Activated gamma-delta T cell treated with Interleukin-2 at 50 U/mL for 16 hours (primary cell): ENCODE measurements at places on chromosomes 3 and 15.

DNA sequence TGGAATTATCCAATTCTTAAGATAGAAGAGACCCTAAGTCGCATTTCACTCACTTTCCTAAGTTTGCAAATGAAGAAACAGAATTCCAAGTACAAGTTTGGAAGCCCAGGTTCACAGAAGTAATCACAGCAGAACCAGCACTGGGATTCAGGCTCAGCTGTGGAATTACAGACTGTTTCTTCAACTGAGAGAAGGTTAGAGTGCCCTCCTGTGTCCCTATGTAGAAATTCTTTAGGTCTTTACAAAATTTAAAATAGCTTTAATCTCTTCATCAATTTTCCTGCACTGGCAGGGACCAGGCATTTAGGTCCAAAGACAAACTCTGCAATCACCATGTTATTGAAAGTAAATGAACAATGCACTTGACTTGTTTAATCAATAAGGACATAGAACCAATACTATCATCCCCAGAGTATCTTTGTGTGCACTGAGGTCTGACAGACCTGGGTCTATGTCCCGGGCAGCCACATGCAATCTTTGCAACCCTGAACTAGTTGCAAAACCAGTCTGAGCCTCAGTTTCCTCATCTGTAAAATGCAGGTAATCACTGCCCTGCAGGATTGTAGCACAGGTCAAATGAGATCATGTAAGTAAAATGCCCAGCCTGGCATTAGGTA lies 96.3 kb upstream of the ZBED2 start:
- DNase-seq = no peak

DNA sequence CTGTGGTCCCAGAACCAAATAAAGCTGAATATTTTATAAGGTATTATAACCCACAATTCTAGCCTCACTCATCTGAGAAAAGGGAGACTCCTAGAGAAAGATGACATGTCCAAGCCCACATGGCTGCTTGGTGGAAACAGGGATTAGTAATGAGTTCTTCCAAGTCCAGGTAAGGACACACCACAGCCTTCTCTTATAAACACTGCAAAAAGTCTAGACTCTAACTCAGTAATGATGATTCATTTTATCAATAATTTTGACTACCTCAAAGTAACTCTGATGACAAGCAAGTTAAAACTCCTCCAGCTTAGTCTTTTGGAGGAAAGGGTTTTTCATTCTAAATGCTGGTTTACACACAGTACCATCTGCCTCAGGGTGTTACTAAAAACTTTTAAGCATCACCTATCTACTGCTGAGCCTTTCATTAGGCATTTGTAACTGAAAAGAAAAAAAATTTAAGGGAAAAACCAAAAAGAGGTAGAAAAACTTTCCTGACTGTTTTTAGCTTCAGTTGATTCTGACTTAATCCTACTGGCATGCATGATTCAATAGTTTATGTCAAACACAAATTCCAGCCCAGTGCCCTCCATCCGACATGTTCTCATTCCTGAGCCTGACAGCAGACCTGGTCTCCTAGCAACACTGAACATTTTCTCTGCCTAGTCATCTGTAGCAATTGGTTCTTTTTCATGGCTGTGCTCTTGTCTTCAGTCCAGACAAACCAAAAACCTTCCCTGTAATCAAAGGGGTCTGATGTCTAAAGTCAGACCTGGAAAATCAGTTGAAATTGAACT lies 43.9 kb downstream of the P3H2 start:
- DNase-seq = no peak

GRCh38 chr3:129261894-129262293 lies 12.5 kb downstream of the COPG1 start:
- DNase-seq = no peak

DNA sequence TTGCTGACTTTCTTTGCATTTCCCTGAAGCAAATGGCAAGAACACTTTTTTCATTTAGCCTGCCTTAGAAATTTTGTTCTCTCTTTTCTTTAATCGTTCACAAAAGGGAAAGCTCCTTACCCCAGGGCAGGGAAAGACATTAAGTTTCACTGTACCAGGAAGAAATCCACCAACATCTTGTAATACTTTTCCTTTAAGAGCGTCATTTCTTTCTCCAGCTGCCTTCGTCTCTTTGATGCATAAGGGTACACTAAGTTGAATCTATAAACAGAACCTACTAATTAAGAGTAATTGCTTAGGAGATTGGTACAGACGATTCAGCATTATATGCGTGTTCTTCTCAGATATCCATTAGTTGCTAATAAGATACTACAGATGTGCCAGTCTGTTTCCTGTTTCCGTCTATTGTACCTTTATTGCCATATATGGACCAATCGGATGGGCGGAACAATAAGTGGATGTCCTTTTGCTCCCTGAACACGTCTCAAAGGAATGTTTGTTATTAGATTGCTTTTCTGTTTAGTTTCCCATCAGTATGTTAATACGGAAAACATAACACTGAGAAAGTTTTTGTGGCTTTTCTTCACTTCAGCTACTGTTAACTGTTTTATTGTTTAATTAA lies 276.7 kb upstream of the RARB start:
- no peak for DNase-seq

DNA sequence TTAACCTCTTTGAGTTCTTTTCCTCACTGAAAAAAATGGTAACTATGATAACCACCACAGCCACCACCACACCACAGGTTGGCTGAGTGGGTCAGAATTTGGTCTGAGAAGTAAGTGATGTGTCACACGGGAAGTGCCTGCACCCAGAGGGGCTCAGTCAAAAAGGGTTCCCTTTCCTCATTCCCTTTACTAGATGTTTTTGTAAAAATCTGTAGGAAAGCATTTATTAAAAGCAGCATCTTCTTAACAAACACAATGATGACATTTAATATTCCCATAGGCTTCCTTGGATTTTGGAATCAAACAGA lies 23.2 kb downstream of the CFAP92 start:
- no peak for DNase-seq

DNA sequence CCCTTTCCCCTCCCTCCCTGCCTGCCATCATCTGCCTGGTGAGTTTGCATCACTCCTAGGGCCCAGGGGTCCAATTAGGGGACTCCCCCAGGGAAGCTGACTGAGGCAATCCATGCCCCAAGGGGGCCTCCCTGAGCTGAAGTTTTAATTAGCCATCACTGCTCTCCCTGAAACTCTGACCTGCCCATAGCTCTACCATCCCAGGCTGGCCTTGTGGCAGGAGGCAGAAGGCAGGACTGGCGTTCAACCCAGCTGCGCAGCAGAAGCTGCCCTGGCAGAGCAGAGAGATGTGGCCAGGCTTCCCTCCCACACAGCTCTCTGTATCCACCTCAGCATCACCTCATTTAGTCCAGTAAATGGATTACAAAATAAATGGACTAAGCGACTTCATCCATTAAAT lies 7.7 kb upstream of the C15orf39 start:
- DNase-seq = no peak

DNA sequence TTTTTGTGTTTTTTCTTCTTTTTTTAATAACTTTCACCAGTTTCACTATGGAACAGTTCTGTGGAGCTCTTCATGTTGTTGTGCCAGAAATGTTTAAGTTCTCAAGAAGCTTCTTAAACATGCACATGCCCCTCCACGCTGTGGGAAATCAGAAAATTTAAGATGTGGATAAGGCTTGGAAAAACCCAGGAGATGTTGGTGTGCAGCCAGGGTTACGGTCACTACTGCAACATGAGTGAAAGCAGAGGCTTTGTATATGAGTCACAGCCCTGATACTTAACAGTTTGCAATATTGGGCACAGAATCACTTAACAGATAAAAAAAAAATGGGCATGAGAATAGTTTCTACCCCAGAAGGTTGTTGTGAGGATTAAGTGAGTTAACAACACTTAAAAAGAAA lies 399.9 kb downstream of the LRTM1 start:
- no peak for DNase-seq

- DNase-seq = no peak
Measured at GRCh38 chr3:33704891-33705290, 13.2 kb downstream of the CLASP2 start.

DNA sequence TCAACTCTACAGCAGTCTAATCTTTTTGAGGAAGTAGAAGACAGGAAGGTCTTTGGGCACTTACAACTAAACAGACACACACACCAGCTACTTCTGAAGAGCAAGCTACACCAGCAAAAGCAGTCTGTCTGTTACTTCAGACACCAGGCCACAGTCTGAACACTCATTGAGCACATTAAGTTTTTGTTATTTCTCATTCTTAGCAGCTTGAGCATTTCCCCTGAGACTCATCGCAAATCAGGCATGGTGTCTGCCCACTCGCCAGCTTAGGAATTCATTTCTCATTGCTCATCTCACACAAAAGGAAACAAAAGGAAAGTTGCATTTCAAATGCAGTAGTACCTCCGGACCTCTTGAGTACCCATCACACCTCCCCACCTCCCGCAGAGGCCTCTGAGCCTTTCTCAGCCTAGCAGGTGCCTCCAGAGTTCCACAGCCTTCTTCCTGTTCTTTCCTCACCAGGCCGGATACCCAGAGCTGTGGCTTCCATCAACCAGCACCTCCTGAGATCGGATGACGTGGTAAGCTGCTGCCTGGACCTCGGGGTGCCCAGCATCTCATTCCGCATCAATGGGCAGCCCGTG lies 302.0 kb downstream of the RYR3 start:
- DNase-seq = no peak

DNA sequence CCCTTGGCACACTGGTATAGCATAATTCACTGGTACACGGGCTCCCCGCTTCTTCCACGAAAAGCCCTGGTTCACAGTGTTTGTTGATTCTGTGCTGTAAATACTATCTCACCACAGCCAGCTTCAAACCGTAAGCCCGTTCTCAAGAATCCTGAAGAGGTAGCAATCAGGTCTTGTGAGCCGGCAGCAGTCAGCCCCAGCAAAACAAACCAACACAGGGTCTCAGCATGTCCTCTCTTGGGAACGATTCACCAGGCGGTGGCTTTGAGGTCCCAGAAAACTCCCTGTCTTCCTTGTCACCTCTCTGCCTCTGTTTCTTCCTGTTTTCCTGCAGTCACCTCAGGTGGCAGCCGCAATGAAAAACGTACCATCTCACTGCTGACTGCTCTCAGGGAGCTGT lies 19.1 kb upstream of the FAM3D start:
- DNase-seq = no peak

- no peak for DNase-seq
Measured at GRCh38 chr15:36755341-36756000, 176.0 kb downstream of the CDIN1 start.

DNA sequence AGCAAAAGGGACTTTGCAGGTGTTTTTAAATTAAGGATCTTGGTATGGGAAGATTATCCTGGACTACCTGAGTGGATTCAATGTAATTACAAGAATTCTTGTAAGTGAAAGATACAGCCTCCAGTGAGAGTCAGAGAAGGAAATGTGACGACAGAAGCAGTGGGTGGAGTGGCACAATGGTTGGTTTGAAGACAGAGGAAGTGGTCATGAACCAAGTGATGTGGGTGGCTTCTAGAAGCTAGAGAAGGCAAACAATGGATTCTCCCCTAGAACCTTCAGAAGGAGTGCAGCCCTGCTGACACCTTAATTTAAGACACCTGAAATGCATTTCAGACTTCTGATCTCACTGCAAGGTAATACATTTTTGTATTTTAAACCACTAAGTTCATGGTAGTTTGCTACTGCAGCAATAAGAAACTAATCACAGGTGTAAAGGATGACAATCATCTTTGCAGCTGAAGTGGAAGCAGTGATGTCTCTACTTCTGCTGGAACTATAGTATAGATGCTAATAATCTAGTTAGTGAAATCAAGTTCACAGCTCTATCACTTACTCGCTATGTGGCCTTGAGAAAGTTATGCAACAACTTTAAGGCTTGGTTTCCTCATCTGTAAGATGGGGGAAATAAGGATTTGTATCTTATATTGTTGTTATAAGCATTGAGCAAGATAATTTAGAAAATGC lies 403.4 kb upstream of the SUCLG2 start:
- peak; percentile 59 for DNase-seq

GRCh38 chr3:51637941-51638471 lies 33.0 kb upstream of the TEX264 start:
- peak; percentile 4 for DNase-seq

GRCh38 chr3:60594025-60594424 lies 657.2 kb downstream of the FHIT start:
- no peak for DNase-seq

DNA sequence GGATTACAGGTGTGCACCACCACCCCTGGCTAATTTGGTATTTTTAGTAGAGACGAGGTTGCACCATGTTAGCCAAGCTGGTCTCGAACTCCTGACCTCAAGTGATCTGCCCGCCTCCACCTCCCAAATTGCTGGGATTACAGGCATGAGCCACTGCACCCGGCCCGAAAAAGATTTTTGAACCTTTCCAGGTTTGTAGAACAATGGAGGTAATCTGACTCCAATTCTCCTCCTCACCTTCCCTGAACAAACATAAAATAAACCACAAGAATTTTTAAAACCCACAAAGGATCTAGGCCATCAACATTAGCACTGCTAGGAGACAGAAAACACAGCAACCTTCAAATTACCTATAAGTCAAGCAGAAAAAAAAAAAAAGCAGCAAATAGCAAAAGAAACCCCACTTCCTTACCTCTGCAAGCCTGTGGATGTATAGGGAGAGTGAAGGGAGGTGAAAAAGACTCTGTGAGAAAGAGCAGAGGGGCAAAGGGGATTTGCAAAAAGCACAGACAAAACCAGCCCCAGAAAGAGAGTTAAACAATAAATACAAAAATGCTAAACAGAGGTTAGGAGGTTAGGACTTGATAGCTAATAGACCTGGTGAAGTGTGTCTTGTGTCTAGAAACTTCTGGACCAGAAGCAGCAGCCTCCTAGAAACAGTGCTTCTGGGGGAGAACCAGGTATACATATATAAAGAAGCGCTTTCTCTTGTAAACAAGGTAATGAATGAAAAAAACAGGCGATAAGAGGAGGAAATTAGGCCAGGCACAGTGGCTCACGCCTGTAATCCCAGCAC lies 32.1 kb downstream of the TFDP2 start:
- no peak for DNase-seq

DNA sequence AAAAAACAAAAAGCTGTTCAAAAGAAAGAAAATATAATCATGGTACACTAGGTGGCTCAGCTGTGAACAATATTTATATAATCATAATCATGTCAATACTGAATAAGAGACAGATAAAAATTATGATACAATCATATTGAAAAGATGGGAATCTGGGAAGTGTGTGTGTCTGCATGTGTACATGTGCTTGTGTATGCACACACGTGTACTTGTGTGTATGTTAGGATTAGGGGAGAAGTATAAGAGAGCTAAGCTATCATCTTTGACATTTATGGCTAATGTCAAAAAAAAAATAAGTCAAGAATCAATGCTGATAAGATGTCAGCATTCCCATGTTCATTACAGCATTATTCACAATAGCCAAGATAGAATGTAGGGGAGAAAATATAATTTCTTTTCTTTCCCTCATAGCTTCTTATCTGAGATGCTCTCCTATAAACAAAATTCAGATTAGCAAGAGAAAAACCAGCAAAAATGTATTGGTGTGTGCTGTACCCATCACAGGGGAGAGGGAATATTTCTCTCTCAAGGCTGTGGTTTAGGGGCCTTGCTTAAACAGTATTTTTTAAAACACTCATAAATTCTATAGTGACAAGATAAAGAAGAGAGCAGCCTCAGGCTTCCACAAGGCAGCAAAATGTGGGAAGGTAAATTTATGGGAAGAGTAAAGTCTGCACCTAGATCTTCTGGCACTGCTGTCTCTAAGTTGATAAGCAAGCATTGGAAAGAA lies 63.4 kb upstream of the ITGA11 start:
- no peak for DNase-seq
